ENCODE measurements at places on chromosomes 13 and 19. TPM values are rescaled to one million over a fixed set of nuclear protein-coding genes. Genes with fewer than 3 reads are reported as not detected.

TEKTIP1 gene
- total RNA-seq: 6.6 TPM

PNMA8A gene
- total RNA-seq: not detected

CEACAM16 gene
- not detected for total RNA-seq

COX6B2 gene
- total RNA-seq: 2.0 TPM

ABHD8 gene
- total RNA-seq: 12.2 TPM

PTH2 gene
- not detected for total RNA-seq

NTF4 gene
- total RNA-seq: not detected

DACH1 gene
- total RNA-seq: not detected

CGB3 gene
- not detected for total RNA-seq

CD79A gene
- 0.38 TPM for total RNA-seq

UBL5 gene
- 339 TPM for total RNA-seq

PROSER3 gene
- 47.1 TPM for total RNA-seq

ZNF577 gene
- total RNA-seq: 6.1 TPM

All from activated CD4-positive, alpha-beta memory T cell treated with anti-CD3 and anti-CD28 coated beads, Interleukin-2, amount 10 ng/mL, durations not matched to agents 7 days and 5 days (primary cell).